ENCODE measurements at places on chromosomes 11 and 22.

DNA sequence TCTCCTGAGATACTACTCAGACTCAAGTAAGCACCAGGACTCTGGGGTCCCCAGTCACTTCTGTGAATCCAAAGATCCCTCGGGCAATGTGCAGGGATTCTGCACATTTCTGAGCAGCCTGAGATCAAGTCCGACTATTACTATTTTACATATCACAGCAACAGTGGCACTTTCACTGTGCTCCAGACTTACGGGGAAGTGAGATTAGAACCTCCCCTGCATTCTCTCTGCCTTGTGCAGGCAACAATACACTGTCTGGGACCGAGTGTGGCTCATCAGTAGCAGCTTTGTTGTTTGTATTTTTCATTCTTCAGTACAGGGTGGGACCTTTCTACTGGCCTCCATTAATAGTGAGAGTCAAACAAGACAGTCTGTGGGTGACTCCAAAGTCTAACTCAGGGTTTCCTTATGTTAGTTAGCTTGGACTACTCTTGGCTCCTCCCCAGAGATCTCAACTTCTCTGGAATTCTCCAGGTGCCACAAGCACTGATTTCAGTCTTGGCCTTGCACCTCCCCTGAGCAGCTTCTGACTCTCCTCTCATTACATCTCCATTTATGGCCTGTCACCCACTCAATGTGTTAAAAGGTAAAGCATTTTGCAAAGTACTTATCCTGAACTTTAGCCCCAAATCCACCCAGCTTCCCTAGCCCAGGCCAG, 76.2 kb upstream of the TOP3B start:
- DNase-seq = no peak

DNA sequence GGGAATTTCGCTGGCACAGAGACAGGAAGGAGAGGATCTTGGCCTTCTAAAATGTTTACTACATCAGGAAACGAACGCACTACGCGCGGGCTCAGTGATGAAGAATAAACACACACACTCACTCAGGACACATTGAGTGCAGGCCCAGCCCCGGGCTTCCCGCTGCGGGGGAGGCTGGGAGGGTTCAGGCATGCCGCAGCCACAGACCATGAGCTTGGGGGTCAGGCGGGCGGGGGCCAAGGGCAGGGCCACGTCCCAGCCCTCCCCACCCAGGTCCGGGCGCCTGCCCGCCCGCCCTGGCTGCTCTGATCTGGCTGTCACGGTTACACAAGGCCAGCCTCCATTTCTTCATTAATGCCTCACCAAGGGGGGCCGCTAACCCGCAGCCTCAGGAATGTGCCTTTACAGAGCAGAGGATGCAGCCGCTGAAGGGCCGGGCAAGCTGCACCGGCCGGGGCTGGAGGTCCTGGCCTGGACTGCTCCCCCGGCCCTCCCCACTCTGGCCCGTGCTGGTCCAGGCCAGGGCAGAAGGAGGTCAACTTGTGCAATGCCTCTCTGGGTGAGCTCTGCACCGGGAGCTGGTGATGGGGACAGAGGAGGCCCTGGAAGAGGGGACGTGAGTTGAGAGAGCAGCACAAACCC, 41.7 kb downstream of the IGF2 start:
- no peak for DNase-seq

GRCh38 chr11:101955701-101956100, 39.4 kb upstream of the ANGPTL5 start:
- no peak for DNase-seq

DNA sequence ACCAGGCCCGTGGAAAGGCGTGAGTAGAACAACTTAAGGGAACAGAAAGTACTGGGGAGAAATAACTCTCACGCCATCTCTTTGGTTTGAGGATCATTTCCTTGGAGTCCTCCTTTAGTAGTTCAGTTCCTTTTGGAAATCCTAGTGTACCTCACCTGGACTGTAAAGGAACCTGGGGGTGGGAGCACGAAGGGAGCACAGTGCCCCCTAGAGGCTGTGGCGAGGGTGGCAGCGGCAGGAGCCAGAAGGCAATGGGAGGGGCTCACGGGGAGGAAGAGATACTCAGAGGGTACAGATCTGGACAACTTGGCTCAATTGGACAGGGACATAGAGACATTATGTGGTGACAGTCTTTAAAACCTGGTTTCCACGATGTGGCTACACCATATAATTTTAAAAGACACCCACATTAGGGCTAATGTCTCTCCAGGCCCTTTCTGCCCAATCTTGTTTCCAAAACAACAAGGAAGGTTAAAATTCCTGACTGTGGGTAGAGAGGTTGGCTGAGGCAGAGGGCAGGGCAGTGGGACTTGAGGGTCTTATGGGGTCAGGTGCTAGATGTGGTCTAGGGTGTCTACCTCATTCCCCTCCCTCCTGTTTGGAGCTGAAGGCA, 87.0 kb downstream of the CSNK2A3 start:
- DNase-seq = peak; percentile 36

GRCh38 chr11:57358991-57359390, 20.8 kb downstream of the P2RX3 start:
- no peak for DNase-seq

DNA sequence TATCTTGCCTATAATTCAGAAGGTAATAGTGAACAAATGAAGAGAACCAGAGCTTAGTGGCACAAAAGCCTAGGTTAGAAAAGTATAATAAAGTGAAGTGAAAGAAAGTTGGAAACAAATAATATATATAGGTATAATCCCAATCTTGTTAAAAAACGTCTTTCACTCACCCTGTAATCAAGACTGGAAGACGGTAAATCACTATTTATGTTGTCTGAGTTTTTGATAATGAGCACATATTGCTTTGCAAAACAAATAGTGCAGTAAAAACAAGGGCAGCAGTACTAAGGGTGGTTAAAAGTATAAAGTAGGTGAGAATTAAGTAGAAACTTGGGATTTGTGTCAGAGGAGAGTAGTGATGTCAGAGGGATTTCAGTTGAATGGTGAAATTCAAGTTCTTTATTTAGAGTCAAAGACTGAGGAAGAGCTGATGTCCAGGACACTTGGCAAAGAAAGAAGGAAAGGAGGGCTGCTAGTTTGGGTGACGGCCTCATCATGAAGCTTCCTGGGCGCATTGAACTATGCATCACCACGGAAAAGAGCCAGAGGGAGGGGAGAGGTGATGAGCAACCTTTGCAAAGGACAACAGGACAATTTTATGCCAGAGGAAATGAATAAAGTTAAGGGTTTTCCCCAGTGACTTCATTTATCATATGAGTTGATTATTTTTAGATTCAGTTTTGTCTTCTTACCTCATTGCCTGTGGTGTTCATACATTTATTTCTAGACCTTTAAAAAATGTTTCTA, 11.4 kb downstream of the NCAM1 start:
- DNase-seq = no peak

- DNase-seq = peak; percentile 80
Observed at GRCh38 chr22:37218771-37219411, 6.6 kb upstream of the SSTR3 start.

DNA sequence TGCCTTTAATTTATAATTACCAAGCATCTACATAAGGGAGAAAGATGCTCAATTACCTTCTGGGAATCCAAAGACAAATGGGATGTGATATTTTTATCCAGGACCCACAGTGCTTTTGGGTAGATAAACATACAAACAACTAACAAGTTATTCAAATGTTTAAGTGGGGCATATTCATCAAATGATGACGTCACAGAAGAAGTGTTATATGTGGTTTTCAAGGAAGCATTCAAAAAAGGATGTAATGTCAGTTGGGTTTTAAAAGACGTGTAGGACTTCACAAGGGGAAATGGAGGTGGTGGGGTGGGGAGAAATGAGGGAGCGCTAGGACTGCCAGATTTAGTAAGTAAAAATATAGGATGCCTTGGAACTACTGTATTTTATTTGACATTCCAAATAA, 915.9 kb downstream of the KCNA4 start:
- DNase-seq = no peak

- DNase-seq = no peak
Observed at GRCh38 chr11:92735039-92735438, 234.4 kb upstream of the MTNR1B start.

- DNase-seq = no peak
Observed at GRCh38 chr11:67616431-67617242, 9.9 kb downstream of the NDUFV1 start.

GRCh38 chr11:121354192-121354591, 61.6 kb downstream of the SC5D start:
- no peak for DNase-seq

GRCh38 chr22:20588843-20589581, 81.6 kb downstream of the MED15 start:
- DNase-seq = no peak

DNA sequence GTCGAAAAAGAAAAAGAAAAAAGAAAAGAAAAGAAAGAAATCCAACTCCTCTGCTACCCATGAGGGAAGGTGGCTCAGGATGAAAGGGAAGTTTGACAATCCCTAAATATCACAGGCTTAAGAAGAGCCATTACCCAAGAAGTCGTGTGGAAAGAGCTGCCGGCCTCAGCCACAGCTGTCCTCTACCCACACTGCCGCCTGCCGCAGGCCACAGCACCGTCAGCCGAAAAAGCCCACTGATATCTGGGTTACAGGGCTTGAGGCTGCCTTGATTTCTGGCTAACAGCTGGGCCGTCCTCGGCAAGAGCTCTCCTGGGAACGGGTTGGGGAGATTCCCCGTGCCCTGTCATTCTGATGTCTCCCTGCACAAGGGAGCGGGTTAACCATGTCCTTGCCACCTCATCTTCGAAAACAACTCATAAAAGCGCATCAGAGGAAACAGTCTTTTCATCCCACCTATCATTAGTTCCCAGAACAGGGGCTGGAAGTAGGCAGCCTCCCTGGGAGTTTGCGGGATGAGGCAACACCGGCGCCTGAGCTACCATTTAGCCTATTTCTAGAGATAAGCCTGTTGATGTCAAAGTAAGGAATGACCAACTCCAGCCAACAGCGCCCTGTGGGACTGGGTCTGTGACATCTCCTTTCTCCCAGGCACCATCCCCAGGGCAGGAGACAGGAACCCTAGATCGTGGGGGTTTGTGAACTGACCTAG, 21.8 kb upstream of the SNX32 start:
- DNase-seq = no peak

DNA sequence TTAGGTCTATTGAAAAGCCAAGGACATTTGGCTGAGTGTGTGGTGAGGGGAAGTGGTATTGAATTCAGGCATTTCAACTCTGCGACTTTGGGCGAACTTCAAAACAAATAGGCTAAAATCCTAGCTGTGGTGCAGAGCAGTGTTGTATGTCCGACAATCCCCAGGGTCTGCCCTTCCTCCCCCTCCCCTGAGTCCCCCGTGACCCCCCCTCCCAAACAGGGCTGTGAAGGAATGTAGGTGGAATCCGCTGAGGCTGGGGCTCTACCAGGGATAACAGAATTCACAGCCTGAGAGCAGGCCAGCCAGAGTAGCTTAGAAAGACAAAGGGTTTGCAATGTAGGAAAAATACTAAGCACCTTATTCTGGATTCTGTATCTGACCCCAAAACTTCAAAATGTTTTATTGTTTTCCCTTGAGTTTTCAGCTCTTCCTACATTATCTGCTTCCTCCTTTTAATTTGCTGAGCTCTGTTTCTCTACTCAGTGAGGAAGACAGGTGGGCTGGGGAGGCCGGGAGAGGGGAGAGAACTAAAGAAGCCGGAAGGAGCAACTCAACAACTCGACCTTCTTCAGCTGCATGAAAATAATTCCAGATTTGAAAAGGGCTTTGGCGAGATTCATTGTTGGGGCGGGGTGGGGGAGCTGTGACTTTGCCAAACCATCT, 315.2 kb downstream of the BLID start:
- no peak for DNase-seq

- DNase-seq = no peak
Observed at GRCh38 chr11:20912065-20912821, 242.9 kb downstream of the NELL1 start.

GRCh38 chr11:1072116-1072820, 2.4 kb upstream of the MUC2 start:
- DNase-seq = no peak

DNA sequence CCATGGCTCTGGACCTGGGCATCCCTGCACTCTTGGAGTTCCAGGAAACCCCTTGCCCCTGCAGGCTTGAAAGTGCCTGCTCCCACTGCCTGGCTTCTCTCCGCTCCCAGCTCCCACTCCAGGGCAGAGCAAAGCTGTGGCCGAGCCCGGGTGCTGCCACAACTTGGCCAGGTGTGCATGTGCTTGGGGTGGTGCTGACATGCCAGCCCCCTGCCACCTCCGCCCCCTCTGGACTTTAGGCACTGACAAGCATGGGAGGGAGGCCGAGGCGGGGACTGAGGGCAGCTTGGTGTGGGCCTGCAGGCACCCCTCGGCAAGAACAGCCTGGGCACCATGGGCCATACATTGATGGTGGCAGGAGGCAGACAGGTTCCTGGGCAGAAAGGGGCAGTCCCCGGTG, 56.4 kb upstream of the B3GNT6 start:
- no peak for DNase-seq

- no peak for DNase-seq
Observed at GRCh38 chr11:119537306-119538253, 114.6 kb upstream of the THY1 start.

GRCh38 chr22:32319861-32320406, 37.7 kb upstream of the RFPL3 start:
- DNase-seq = no peak

- DNase-seq = no peak
Observed at GRCh38 chr22:17472932-17473331, 90.4 kb upstream of the SLC25A18 start.

DNA sequence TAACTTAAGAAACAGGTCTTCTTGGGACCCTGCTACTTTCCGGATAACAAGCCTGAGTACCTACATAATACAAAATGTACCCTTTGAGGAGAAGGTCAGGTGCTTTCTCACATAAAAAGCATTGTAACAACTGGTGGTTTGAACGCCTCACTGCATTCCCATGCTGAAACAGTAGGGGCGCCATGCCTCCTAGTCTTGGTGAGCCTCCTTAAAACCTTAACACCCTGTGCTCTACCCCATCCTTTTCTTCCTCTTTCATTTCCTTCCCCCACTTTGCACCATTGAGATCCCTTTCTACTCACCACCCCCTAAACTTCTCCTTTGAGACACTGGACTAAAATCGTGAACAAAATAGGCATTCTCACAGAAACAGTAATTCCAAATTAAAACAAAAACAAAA, 729.3 kb downstream of the NTM start:
- no peak for DNase-seq

DNA sequence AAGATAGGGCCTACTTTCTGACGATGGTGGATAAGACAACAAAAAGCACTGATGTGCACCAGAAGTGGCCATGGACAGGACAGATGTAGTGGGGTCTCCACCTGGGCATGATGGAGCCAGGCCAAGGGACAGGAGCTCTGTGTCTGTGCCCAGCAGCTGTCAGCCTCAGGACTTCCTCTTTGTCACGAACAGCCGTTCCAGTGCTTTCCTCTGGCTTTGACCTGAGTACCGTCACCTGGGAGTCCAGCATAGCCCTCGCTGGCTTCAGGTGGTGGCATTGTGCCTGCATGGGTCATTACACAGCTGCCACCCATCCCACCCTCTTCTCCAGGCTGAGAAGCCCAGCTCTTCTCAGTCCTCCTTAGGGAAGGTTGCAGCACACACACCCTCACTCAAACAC, 137.8 kb downstream of the GRIK4 start:
- no peak for DNase-seq
